ENCODE measurements at places on chromosomes 16 and 17. TPM values are rescaled to one million over a fixed set of nuclear protein-coding genes. Genes with fewer than 3 reads are reported as not detected.
A peak's percentile ranks its signal among the peaks of the same experiment; 100 is the strongest.

The COQ9 gene
- 48.5 TPM for total RNA-seq

- DNase-seq: no peak
Observed at GRCh38 chr17:2064520-2064971, 9.6 kb downstream of the HIC1 start.

DNA sequence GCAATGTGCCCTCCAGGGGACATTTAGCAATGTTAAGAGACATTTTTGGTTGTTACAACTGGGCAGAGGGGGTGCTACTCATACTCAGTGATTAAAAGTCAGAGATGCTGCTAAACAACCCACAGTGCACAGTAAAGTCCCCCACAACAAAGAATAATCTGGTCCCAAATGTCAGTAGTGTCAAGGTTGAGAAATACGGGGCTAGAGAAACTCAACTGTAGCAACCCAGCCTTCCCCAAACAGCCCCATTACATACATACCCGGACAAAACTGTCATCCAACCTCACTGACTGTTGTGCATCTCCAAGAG is 20.4 kb downstream of the DNAJC7 start:
- DNase-seq: no peak

GRCh38 chr17:64202683-64203344 is 60.2 kb downstream of the TEX2 start:
- no peak for DNase-seq

DNA sequence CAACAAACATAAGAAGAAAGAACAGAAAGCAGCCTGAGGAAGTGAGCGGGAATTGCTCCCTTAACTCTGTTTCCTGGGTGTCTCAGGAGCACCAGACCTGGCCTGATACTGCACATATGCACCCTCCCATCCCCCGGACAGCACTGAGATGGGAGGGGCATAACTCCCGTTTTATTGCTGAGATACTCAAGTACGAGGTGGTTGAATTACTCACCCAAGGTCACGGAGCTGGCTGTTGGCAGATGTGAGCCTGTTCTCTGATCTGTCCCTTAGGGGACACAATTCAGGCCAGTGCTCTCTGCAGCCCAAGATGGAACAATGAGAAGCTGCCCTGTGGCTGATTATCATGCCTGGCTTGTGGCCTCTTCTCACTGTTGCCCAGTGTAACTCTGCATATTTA is 9.1 kb upstream of the MED9 start:
- no peak for DNase-seq

DNA sequence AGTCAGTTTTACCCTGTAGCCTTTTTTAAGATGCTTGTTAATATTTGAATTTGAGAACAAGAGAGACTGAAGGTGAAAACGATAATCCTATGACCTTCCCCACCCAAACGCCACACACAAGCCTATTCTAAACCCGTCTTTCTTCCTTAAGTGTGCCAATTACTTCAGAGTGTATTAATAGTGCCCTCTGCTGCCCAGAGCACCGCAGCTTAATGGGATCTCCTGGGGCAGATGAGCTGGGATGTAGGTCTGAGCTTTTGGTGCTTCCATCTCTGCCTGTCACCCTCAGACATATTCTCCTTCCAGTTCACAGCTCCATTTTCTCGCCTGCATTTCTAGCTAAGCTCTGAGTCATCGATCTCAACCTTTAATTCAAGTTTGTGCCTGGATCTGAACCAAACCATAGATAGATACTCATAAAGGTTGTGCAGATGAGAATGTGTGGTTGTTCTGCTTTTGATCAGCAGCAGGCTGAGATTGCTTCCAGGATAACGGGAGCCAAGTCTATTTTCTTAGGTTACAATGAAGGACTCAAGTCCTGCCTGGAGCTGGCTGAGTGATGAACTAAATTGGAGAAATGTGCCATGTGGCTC is 46.4 kb upstream of the CDH13 start:
- no peak for DNase-seq

The DHRS7C gene
- total RNA-seq: not detected

DNA sequence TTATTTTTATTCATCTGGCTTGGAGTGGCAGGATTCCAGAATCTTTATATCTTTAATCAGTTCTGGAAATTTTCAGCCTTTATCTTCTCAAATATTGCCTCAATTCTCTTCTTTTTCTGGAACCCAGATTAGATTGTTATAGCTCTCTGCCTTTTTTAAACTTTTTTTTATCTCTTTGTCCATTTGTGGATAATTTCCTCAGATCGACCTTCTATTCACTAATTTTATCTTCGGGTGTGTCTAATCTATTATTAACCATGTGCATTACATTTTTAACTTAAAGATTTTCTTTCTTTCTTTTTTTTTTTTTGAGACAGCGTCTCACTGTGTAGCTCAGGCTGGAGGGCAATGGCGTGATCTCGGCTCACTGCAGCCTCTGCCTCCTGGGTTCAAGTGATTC is 5.2 kb upstream of the ZFP90 start:
- DNase-seq: no peak

DNA sequence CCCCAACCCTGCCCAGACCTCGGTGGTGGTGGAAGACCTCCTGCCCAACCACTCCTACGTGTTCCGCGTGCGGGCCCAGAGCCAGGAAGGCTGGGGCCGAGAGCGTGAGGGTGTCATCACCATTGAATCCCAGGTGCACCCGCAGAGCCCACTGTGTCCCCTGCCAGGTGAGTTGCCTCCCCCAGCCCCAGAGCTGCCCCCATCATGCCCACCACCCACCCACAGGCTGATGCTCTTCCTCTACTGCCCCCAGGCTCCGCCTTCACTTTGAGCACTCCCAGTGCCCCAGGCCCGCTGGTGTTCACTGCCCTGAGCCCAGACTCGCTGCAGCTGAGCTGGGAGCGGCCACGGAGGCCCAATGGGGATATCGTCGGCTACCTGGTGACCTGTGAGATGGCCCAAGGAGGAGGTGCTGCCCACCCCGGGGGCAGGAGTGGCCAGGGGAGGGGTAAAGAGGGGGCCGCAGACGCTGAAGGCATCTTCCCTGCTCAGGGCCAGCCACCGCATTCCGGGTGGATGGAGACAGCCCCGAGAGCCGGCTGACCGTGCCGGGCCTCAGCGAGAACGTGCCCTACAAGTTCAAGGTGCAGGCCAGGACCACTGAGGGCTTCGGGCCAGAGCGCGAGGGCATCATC is 8.4 kb downstream of the GALK1 start:
- DNase-seq: no peak

The CLEC18C gene
- total RNA-seq: not detected

DNA sequence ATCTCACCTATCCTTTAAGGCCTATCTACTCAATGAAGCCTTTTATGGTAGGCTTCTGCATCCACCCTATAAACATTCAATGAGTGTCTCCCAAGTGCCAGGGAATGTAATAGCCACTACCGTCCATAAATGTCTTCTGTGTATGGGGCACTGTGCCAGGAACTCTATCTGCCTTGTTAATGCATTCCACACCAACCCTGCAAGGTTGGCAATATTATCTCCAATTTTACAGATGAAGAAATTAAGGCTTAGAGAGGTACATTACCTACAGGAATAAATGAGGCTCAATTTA is 20.0 kb downstream of the MAP3K14 start:
- DNase-seq: no peak

The TBC1D3K gene
- total RNA-seq: 1.5 TPM

DNA sequence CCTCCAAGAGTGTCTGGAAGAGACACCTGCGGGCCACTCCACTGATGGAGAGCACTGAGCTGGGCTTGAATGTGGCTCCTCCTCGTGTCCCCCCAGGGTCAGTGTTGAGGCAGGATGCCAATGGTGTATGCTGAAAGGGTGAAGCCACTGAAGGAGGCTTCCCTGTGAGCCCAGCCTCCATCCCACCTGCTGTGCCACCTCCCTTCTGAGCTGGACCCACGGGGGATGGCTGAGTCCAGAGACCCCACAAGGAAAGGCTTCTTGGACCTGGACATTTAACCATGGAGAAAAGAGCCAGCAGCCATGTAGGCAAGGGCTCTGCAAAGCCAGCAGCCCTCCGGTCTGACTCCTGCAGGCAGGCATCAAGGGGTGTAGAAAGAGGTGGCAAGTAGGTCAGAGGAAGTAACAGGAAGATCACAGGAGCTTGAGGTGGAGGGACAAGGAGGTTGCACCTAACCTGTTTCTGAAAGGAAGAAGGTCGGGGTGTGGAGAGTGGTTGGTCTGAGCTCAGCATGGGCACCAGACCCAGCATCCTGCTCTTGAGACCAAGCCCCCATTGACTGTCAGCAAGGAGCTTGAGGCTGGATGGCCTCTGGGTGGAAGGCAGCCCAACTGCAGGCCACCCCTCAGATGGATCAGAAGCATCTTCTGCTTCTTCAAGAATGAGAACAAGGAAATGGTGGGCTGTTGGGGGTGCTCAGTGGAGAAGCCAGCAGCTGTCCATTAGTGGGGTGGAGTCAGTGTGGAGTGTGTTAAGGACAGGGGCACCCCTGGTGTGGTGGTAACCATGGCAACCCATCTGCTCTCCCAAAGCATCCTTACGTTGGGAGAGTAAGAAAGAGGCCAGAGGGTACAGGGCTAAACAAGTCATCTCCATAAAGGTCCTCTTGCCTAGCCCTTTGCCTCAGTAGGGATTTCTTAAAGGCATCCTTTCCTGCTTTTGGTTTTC is 80.7 kb downstream of the PLD6 start:
- no peak for DNase-seq

DNA sequence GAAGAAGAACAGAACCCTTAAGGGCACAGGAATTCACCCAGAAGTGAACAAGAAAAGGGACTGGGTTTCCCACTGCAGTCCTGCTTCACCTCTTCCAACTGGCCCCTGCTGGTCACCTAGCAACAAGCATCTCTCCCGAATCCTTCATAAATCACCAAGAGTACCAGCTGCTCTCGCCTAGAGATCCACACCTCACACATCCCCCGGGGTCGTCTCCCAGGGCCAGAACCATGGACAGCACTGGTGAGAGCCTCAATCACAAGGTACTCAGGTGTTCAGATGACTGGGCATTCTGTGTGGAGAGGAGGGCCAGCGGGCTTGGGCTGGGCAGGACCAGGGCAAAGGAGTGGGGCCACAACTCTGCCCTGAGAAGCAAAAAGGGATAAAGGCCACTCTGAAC is 65.9 kb downstream of the CCT6B start:
- DNase-seq: no peak

The KCNAB3 gene
- total RNA-seq: 3.5 TPM

DNA sequence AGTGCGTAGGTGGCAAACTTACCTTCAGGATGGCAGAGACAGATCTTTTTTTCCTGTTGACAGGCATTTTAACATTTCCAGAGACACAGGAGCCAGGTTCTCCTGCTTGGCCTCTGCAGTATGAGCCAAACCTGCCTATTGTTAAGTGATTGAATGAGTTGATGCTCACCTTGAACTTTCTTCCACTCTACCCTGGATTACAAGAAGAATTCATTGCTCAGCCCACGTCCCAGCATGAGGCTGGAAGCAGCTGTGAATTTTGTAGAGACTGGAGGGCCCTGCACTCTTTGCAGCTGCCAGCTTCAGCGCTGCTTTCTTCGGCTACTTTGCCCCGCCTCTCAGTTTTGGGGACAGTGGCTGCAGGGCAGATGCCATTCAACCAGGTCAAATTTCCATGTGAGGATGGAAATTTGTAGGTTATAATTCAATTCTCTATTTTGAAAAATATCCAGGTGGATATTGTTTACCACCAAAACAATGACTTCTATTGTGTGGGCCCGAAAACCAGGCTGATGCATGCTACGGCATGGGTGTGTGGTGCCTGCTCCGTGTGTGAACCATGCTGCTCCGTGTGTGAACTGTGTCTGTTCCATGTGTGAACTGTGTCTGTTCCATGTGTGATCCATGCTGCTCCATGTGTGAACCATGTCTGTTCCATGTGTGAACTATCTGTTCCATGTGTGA is 75.2 kb upstream of the METTL9 start:
- DNase-seq: no peak

DNA sequence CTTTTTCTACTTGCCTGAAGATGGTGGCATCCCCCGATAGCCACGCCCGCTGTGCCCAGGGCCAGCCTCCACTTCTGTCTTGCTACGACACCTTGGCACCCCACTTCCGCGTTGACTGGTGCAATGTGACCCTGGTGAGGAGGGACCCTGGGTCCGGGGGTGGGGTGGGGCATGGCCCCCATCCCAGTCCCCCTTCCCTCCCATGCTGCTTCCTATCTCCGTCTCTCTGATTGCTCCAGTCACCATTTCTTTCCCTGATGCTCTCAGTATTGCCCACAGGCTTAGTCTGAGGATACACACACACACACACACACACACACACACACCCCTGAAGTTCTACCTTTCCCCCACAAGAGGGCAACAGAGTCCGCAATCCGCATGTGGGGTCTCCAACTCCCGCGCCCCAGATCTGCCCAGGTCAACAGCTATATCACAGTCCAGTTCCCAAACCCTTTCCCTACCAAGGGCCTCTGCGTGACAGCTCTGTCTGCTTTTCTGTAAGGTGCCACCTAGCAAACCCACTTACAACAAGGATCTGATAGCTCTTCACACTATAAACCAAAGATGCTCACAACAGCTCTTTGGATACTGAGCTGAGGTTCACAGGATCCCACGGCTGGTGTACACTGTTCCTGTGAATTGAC is 3.4 kb downstream of the SGCA start:
- DNase-seq: peak; percentile 50

- no peak for DNase-seq
Observed at GRCh38 chr16:68356919-68357286, 46.1 kb downstream of the PRMT7 start.

GRCh38 chr16:23320693-23321092 is 18.6 kb downstream of the SCNN1B start:
- no peak for DNase-seq

GRCh38 chr17:31318298-31318801 is 3.1 kb downstream of the EVI2A start:
- DNase-seq: no peak

The CD300LB gene
- not detected for total RNA-seq

The PROCA1 gene
- 4.9 TPM for total RNA-seq

The PRR35 gene
- 2.2 TPM for total RNA-seq

Measured in Panc1 (cell line).